Stimulated activated CD8-positive, alpha-beta memory T cell treated with anti-CD3 and anti-CD28 coated beads, Interleukin-7, amount 100 ng/mL, for 1 hour (primary cell): ENCODE measurements at places on chromosomes 11 and 22.

GRCh38 chr11:78560153-78560552, 14.5 kb downstream of the NARS2 start:
- DNase-seq: no peak

DNA sequence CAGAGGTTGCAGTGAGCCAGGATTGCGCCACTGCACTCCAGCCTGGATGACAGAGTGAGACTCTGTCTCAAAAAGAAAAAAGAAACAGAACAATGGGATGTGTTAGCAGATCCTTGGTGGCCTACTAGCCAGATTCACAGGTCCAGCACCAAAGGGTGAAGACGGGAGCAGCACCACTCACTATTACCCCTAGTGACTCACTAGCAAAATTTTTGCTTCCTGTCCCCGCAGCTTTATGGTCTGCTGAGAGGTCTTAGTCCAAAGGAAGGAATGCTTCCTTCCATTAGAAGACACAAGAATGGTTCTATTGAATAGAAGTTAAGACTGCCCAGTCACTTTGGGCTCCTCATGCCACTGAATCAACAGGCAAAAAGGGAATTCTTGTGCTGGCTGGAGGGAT, 35.9 kb upstream of the NUP50 start:
- DNase-seq: no peak

GRCh38 chr22:42996646-42997365, 18.1 kb downstream of the PACSIN2 start:
- DNase-seq: no peak

DNA sequence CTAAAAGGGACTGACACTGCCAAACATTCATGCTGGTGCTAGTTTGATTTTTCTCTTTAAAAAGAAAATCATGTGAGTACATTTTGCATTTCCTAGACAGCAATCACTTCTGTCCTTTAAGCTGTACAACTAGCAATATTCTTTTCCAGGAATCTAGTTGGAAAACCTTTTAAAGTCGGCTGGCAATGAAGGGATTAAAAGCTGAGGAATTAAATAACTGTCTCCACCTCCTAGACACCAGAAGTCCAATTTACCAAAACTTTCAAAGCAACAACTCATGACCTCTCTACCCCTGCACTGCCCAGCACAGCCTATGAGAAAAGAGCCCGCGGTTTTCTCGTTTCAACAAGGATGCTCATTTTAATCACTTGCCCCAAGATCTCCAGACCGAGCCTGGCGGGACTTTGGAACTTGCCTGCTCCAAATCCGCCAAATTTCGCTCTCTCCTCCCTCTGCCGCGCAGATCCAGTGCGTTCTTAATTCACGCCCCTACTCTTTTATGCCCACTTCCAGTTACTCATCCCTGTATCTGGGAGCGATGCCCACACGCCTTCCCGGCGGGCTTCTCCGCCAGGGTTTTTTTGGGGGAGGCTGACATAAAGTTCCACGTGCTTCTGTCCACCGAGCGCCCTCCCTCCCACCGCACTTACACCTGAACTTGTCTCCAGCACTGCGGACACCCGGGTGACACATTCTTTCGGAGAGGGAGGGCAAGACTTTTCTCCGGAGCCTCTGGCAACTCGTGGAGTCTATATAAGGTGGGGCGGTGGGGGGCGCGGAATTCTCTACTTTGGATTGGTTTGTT, 2.5 kb downstream of the MPPED2 start:
- DNase-seq: no peak

DNA sequence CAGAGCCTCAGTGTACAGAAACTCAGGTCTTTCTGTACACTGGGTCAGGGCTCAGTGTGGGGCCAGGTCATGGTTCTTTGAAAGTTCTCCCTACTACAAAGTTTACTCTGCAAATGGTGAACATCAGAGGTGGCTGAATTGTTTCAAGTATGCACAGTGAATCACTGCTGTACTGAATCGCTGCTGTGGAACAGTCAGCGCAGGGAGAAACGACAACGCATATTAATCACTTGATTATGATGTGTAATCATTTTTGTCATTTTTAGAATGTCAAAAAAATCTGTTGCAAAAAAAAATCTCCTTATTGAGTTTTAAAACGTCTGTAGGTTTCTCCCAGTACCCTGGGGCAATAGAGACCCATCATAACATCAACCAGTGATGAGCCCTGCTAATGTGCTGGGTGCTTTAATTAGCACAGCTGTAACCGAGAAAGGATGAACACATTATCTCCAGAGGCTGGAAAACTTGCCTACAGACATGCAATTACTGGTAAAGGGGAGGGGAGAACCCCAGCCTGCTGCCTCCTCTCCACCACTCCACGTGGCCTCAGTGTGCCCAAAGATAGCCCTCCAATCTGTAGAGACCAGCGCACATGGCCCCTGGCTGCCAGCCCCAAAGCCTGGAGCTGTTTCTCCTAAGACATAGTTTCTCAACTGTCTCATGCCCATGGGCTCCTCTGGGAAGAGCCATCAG, 12.8 kb downstream of the ARRB1 start:
- no peak for DNase-seq

DNA sequence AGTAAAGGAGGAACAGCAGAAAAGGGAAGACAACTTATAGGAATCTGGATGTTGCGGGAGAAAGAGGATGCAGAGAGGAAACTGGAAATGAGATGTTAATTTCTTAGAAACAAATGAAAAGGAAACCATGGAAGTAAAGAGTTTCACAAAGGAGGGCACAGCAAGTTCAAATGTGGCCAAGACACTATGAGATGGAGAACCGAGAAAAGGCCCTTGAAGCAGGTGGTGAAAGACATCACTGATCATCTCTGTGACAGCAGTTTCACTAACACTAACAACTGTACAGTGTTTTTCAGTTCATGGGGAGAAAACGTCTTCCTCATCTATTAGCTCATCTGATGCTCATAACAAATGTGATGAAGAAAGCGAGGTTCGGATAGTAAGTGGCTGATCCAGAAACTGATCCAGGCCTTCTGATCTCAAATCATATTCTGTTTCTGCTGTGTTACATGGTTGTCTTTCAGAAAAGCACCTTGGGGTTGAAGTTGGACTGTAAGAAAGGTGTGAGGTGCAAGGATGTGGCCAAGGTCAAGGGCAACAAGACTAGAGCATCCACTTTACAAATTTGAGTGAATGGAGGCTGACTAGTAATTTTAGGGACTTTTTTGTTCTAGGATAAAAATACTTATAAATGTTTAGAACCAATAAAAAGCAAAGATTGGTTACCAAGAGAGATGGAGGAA, 492.1 kb upstream of the CADM1 start:
- no peak for DNase-seq

GRCh38 chr22:35425971-35426800, 26.2 kb downstream of the MCM5 start:
- no peak for DNase-seq
